Stimulated activated CD4-positive, alpha-beta T cell treated with anti-CD3 and anti-CD28 coated beads, Interleukin-15, amount 100 ng/mL, for 24 hours (primary cell): ENCODE measurements at places on chromosomes 2 and 18.

- no peak for DNase-seq
Observed at GRCh38 chr2:197641666-197642065, 33.7 kb downstream of the RFTN2 start.

GRCh38 chr18:9517869-9518268 lies 42.6 kb downstream of the RALBP1 start:
- DNase-seq, result no peak

DNA sequence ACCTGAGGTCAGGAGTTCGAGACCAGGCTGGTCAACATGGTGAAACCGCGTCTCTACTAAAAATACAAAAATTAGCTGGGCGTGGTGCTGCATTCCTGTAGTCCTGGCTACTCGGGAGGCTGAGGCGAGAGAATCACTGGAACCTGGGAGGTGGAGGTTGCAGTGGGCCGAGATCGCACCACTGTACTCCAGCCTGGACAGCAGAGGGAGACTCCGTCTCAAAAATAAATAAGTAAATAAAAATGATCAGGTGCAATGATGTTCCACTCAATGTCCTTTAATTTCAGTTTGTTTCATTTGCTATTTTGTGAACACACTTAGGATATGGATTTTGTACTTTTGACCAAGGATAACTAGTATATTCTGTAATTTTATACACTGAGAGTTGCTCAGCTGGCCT lies 9.3 kb downstream of the HADHA start:
- no peak for DNase-seq

- no peak for DNase-seq
Observed at GRCh38 chr2:146874260-146874658, 970.6 kb upstream of the ACVR2A start.

DNA sequence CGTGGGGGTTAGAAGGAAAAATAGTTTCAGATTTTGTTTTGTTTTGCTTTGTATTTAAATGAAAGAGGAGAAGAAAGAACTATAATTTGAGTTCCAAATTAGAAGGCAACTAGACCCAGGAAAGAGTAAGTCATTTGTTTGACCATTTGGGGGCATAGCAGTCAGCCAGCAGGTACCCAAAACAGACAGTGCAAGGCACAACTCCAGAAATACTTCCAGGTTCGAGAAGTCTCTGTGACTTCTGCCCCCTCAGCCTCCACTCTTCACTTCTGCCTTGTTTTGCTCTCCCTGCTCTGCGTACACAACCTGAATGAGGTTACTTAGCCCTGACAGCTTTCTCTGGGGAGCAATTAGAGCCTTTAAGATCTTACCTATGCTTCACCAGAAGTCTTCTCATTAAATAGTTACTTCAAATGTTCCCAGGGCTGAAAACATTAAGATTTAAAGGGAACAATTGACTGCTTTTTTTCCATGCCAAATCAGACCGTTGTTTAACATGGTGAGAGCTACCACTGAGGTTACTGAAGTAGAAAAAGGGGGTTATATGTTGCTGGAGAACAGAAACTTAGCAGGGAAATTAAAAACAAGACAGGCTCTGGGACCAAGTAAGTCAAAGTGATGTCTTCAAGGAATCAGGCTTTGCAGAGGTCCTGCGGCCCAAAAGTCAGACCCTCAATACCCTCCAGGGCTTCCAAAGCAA lies 216.9 kb downstream of the BCL11A start:
- DNase-seq, result no peak

GRCh38 chr2:27123302-27124150 lies at the start of gene ABHD1:
Gene ABHD1, plus strand, starts transcription at chr2:27123815. Its CDS starts 134 bp downstream, at chr2:27123949.
- peak; percentile 74 for DNase-seq

- DNase-seq, result no peak
Observed at GRCh38 chr2:37020212-37020886, 54.0 kb upstream of the STRN start.

DNA sequence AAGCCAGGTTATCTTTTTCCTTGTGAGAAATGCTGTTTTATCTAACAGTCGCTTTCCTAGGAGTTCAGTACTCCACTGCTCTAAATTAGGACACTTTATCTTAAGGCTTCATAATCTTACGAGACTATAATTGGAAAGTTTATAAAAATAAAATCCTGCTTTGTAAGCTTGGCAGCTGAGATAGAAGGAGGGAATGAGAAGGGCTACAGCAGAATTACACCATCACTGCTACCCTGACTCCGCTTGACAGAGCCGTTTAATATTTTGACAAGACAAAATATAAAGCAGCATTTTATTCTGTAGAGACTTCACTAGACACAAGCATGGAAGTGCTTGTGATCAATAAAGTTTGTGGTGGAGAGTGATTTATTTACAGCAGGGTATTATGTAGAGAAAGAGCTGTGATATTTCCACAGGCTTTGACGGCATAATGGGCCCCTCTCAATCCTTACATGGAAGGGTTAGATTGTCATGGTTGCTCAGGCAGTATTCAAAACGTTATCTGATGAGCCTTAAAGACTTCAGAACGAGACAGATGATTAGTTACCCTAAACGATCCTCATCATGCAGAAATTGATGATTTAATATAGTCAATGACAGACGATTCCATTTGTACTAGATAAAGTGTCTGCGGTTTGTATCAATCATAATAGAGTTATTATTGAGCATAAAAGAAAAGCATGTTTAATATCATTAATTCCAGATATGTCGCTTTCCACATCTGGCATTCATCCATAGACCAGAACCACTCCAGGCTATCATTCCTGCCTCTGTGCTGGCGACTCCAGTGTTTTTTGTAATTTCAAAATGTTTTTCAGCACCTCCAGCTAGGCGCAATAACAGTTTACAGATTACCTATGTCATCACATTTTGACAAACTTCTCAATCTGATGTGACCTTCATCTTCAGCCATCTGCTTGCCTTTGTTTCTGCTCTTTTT lies 242.2 kb downstream of the FIGN start:
- no peak for DNase-seq

- no peak for DNase-seq
Observed at GRCh38 chr18:26495287-26495686, 53.1 kb downstream of the KCTD1 start.

DNA sequence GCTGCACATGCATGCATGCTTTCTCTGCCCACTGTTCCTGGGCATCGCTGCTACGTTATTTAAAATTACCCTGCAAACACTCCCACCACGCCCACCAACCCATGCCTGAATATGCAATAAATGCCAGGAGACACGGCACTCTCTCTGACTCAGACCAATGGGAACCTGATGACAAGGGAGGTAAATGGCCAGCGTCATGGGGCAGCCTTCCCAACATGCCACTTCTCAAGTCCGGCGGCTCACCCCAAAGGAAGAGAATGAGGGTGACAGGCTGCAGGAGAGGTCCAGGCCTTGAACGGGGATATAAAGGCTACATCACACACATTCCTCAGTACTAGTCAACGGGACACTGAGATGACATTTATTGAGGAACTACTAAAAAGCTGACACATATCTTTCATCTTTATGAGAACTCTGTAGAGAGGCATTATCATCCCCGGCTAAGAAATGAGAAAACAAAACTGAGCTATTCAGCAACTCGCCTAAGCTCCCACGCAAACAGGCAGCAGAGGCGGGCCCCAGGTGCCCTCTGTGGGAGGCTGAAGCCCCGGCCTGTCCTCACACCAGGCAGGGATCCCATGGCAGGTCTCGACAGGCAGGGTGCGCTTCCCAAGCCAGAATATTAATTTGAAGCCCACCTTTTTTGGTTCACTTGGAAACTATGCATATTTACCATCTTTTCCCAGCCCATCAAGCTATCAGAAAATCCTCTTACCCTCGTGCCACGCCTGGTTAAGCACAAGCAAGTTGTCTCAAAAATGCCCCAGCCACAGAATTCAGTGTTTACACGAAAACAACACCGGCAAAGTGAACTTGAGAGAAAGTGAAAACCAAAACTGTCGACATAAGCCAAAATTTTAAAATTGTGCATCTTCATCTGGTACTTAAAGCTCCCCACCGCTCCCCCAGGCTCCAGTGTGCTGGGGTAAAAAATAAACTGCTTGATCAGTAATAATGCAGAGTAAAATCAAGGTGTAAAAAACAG lies 166.3 kb downstream of the HDAC4 start:
- no peak for DNase-seq

- DNase-seq, result peak; percentile 76
Observed at GRCh38 chr2:111897924-111898702, at the start of gene MERTK. Gene MERTK, plus strand, starts transcription at chr2:111898607. Its CDS starts 129 bp downstream, at chr2:111898736.

- no peak for DNase-seq
Observed at GRCh38 chr18:46265196-46266156, 161.3 kb downstream of the HAUS1 start.

- no peak for DNase-seq
Observed at GRCh38 chr2:60445684-60446179, 107.7 kb downstream of the BCL11A start.

GRCh38 chr18:476251-476664 lies 24.2 kb downstream of the COLEC12 start:
- DNase-seq, result no peak

DNA sequence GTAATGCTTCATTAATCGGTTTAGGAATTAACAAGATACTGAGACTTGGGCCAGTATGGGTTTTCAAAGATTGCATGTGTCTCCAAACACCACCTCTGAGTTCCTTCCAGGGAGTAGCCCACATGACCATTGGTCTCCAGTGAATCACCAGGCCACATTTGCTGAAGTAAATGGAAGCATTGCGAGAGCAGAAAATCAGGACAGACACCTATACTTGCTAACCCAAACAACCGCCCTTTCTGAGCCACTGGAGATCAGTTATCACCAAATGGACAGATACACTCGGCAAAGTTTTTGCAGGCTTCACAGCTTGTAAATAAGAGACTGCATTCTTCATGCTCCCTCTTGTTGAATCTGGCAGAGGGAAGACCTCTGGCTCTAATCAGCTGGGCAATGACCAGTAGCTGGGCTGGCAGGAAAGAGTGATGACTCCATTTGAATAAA lies 40.9 kb downstream of the GATA6 start:
- no peak for DNase-seq

GRCh38 chr2:7697052-7697451 lies 779.8 kb downstream of the RNF144A start:
- no peak for DNase-seq

- DNase-seq, result peak; percentile 24
Observed at GRCh38 chr18:48230467-48231113, 178.6 kb downstream of the ZBTB7C start.

DNA sequence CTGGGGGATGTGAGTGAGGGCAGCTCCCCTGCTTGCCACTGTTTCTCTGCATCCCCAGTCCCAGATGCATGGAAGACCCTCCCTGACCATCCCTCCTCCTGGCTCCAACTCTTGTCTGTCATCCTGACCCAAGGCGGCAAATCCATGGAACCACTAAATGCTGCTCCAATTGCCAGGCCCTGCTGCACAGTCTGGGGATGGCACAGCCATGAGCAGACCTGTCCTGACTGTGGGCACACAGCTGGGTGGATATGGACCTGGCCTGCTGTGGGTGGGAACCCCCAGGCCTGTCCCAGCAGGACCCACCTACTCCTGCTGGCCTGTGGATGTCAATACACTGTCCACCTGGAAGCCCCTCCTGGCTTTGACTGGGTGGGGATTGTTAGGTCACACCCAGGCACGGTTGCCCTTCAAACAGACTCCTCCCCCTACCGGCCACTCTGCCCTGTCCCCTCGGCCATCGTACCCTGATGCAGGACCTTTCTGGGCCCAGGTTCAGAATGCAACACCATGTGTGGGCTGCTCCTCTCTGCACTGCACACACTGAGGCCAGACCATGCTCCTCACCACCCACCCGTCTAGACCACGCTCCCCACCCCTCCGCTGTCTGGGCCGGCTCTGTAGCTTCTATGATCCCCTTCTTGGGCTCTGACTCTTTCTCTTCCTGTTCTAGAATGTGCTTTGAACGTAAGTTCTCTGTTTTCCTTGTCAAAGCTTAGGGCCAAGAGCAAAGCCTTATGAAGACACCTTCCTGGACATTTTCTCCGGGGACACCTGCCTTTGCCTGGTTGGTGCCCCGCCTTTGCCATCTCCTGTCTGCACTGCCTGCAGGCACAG lies 57.9 kb downstream of the INPP5D start:
- DNase-seq, result no peak

GRCh38 chr2:29314816-29315571 lies 199.8 kb downstream of the CLIP4 start:
- peak; percentile 70 for DNase-seq

DNA sequence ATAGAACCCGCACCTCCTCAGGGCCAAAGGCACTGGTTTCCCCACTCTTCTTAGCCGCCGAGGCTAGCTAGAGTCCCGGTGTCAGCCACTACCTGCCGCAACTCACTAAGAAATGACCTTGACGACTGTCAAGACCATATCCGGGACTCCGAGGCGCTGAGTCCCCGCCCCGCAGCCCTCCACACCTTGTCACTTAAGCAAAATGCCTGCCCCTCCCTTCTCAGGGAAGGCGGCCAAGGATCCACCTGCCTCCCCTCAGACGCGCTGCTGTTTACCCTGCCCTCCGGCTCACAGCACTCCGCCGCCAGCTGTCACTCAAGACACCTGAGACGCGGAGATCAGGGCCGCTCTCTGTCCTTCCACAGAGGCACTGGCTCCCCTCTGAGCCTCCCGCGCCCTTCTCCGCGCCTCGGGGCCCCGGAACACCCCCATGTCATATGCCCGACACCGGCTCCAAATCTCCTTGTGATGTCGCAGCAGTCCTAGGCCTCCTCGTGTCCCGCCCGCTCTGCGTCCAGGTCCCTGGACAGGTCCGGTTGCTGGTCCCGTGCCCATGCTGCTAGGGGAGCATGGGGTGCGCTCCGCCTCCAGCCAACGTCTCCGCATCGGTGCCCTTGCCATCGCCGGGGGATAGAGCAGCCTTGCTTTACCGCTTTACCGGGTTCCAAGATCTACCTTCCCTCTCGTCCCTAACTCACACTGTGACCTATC lies 32.5 kb upstream of the REG3G start:
- no peak for DNase-seq

DNA sequence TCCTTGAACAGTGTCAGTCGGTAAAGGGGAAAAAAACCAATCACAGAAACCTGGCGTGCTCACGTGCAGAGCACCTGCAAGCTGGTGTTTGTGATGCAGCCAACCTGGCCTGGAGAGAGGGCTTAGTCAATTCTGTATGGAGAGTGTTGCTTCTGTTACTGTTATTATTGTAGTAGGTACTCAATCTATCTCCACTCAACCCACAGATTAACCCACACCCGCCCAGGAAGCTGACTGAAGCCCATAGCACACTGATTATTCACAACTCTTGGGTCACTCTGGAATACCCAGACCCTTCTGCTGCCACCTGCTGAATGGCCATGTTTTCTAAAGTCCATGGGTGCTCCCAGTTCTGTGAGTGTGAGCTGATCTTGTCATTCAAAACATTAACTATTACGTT lies 53.9 kb downstream of the TNFRSF11A start:
- no peak for DNase-seq

DNA sequence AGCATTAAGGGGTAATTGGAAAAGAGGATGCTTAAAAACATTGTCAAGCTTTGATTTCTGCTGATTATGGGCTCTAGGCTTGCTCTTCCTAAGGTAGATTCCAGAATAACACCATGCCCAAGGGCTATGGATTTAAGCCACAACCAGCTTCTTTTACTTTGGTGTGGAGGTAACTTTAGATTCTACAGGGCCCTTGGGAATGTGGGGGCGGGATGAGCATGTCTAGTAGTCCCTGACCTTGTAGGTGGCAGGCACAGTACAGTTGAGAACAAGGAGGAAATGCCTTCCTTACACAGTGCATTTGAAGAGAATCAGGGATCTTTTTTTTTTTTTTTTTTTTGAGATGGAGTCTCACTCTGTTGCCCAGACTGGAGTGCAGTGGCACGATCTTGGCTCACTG lies 364.2 kb downstream of the NYAP2 start:
- no peak for DNase-seq
